Thyroid gland (tissue), 4 donors: ENCODE measurements at places on chromosomes 7 and 10. TPM values are rescaled to one million over a fixed set of nuclear protein-coding genes. Genes with fewer than 3 reads are reported as not detected.
A peak's percentile ranks its signal among the peaks of the same experiment; 100 is the strongest.

Gene WDR11
- total RNA-seq, result 76.9 TPM

- H3K27ac ChIP-seq, result no peak overlapping the region
- no peak for DNase-seq
- H3K36me3 ChIP-seq, result no peaks in the 10 kb centered on the region
- H3K27me3 ChIP-seq, result no peaks in the 10 kb centered on the region
- peaks cover 22% of the 10 kb centered on the region for H3K4me1 ChIP-seq
- H3K4me3 ChIP-seq, result no peak overlapping the region
Measured at GRCh38 chr7:101829374-101829773, 11.9 kb downstream of the CUX1 start.

DNA sequence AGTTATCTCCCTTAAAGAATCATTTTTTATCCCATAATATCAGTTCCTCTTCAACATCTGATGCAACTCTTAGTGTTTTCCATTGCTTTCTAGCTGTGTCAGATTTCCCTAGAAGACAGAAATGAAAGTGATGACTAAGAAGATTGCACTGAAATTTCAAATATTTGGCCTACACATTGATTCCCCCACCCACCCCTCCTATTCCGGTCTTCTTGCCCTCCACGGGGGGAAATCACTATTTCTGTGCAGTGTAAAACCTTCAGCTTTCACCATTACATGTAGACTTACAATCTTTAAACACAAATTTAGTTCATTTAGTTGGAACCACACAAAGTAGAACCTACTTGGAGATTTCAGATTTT lies 63.7 kb upstream of the IL6 start:
- no peak overlapping the region for H3K27ac ChIP-seq
- no peaks in the 10 kb centered on the region for H3K36me3 ChIP-seq
- H3K27me3 ChIP-seq, result no peaks in the 10 kb centered on the region
- no peaks in the 10 kb centered on the region for H3K4me1 ChIP-seq

DNA sequence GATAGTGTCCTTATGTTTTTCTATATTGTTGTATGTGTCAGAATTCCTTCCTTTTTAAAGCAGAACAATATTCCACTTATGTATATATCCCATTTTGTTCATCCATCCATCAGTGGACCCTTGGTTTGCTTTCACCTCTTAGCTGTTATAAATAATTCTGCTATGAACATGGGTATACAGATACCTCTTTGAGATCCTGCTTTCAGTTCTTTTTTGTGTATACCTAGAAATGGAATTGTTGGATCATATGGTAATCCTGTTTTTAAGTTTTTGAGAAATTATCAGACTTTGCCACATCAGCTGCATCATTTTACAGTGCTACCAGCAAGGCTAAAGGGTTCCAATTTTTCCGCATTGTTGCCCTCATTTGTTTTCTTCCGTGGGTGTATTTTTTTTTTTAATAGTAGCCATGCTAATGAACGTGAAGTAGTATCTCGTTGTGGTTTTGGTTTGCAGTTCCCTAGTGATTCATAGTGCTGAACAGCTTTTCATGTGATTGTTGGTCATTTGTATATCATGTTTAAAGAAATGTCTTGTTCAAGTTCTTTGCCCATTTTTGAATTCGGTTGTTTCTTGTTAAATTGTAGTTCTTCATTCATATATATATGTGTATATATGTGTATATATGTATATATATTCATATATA lies 87.8 kb downstream of the LCOR start:
- no peak overlapping the region for H3K4me3 ChIP-seq
- H3K4me1 ChIP-seq, result no peaks in the 10 kb centered on the region
- H3K36me3 ChIP-seq, result no peaks in the 10 kb centered on the region
- no peak overlapping the region for H3K27ac ChIP-seq
- no peaks in the 10 kb centered on the region for H3K27me3 ChIP-seq

- no peaks in the 10 kb centered on the region for H3K27me3 ChIP-seq
- no peak overlapping the region for H3K27ac ChIP-seq
- peaks cover 30% of the 10 kb centered on the region for H3K36me3 ChIP-seq
- H3K4me1 ChIP-seq, result peaks cover 7% of the 10 kb centered on the region
- peak; percentile 68 for DNase-seq
Measured at GRCh38 chr7:102412548-102412947, 16.4 kb downstream of the PRKRIP1 start.

Gene PON1
- not detected for total RNA-seq

DNA sequence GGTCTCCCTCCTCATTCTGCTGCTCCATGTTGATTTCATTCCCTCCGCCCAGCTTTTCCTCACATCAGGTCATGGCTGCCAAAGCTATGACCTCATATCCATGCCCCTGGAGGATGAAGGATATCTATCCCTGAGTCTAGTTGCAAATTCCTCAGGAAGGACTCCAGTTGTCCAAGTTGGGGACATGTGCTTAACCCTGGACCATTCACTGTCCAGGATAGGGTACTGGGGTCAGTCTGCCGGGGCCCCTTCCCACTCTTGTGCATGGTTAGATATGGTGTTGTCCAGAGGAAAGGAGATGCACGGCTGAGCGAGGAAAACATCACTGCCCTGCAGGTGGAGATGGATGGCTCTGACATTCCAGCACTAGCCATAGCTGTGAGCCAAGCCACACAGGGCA lies 51.9 kb upstream of the COMTD1 start:
- DNase-seq, result no peak
- H3K4me1 ChIP-seq, result no peaks in the 10 kb centered on the region
- H3K27ac ChIP-seq, result no peak overlapping the region
- no peaks in the 10 kb centered on the region for H3K27me3 ChIP-seq

DNA sequence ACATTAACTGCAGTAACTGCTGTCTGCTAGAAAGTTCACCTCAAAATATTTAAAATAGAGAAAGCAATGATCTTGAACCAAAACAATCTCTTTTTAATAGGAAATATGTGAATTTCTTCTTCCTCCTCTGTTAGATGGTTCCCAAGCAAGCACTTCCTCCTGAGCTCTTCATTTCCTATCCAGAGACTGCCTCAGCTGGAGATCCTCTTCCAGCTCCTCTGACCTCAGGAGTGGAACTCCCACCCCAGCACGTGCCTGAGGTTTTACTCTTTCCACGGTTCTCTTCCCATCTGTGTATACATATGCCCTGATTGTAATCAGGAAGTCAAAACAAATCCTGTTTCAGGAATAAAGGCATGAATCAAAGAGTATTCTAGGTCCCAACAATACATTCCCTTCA lies 5.6 kb downstream of the DENND11 start:
- H3K4me3 ChIP-seq, result no peak overlapping the region
- peak overlapping the region; percentile 38 for H3K27ac ChIP-seq
- DNase-seq, result no peak
- peaks cover 16% of the 10 kb centered on the region for H3K4me1 ChIP-seq

Gene SVIL
- total RNA-seq, result 90.9 TPM

GRCh38 chr7:95929710-95930280 lies 157.4 kb downstream of the DYNC1I1 start:
- no peak overlapping the region for H3K4me3 ChIP-seq
- H3K27ac ChIP-seq, result no peak overlapping the region
- no peaks in the 10 kb centered on the region for H3K4me1 ChIP-seq
- H3K27me3 ChIP-seq, result no peaks in the 10 kb centered on the region

Gene MAT1A
- 0.25 TPM for total RNA-seq

Gene COL28A1
- total RNA-seq, result 0.56 TPM

GRCh38 chr10:63770523-63770922 lies 249.3 kb downstream of the REEP3 start:
- DNase-seq, result no peak
- H3K4me3 ChIP-seq, result no peak overlapping the region
- no peak overlapping the region for H3K27ac ChIP-seq

Gene C1QL3
- not detected for total RNA-seq

DNA sequence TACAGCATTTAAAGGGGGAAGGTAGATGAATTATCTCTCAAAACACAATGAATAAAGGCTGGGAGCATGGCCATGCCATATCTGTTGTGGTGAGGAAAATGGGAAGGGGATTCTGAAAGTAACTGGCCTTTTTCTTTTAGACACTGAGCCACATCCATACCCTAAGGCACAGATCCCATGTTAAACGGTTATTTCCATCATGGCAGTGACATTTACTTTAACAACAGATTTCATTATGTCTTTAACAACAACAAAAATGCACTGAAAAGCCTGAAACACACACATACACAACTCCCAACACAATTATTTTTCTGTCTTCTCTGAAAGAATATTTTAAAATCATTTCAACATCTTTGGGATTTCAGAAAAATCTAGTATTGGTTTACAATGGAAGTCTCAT lies 176.1 kb upstream of the FZD1 start:
- no peak overlapping the region for H3K4me3 ChIP-seq
- no peaks in the 10 kb centered on the region for H3K36me3 ChIP-seq
- DNase-seq, result no peak
- H3K27me3 ChIP-seq, result no peaks in the 10 kb centered on the region
- H3K4me1 ChIP-seq, result peaks cover 12% of the 10 kb centered on the region
- no peak overlapping the region for H3K27ac ChIP-seq

Gene DKK1
- total RNA-seq, result 1.7 TPM

DNA sequence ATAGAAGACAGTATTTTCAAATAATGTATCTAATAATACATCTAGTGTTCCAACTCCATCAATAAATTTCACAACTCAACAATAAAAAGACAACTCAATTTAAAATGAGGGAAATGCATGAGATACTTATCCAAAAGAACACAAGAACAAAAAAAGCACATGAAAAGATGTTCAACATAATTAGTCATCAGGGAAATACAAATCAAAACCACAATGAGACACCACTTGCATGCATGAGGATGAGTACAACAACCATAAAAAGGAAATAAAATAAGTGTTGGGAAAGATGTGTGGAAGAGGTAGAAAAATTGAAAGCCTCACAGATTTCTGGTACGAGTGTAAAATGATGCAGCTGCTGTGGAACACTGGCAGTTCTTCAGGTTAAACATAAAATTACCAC lies 111.6 kb upstream of the PTPRZ1 start:
- H3K4me1 ChIP-seq, result no peaks in the 10 kb centered on the region
- H3K36me3 ChIP-seq, result no peaks in the 10 kb centered on the region
- no peak overlapping the region for H3K27ac ChIP-seq
- no peak for DNase-seq
- no peak overlapping the region for H3K4me3 ChIP-seq
- H3K27me3 ChIP-seq, result no peaks in the 10 kb centered on the region

Gene OGDHL
- 113 TPM for total RNA-seq

DNA sequence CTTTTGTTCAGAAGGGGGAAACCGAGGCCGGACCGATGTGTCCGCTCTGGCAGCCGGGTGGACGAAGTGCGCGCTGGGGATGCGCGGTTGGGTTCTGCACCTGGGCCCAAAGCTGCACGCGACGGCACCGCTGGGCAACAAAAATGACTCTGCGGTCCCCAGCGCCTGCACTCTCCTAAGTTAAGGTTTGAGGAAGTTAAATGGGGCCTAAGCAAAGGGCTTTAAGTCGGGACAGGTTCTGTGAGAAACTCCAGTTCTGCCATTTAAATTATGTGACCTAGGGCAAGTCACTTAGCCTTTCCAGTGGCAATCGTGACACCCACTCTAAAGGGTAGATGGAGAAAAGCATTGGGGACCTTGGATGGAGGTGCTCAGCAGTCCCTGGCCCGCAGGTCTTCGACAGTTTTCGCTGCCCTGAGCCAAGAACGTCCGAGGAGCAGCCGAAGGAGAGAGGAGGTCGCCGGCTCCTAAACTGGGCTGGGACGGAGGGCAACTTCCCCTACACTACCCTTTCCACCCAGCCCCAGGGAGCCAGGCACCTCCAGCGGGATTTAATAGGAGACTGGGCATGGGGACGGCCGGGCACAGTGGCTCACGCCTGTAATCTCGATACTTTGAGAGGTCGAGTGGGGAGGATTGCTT lies 534 bp upstream of the ACBD5 start:
- H3K36me3 ChIP-seq, result no peaks in the 10 kb centered on the region
- H3K4me1 ChIP-seq, result peaks cover 7% of the 10 kb centered on the region
- no peaks in the 10 kb centered on the region for H3K27me3 ChIP-seq
- H3K27ac ChIP-seq, result peak overlapping the region; percentile 94

- H3K36me3 ChIP-seq, result no peaks in the 10 kb centered on the region
- H3K27ac ChIP-seq, result no peak overlapping the region
- no peak overlapping the region for H3K4me3 ChIP-seq
- peaks cover 7% of the 10 kb centered on the region for H3K4me1 ChIP-seq
- no peak for DNase-seq
Measured at GRCh38 chr10:127984945-127985344, 78.0 kb downstream of the PTPRE start.

Gene NCF1
- 6.0 TPM for total RNA-seq

GRCh38 chr10:93754761-93755160 lies 3.0 kb upstream of the LGI1 start:
- DNase-seq, result no peak
- peaks cover 5% of the 10 kb centered on the region for H3K4me1 ChIP-seq
- H3K36me3 ChIP-seq, result no peaks in the 10 kb centered on the region
- no peak overlapping the region for H3K27ac ChIP-seq

DNA sequence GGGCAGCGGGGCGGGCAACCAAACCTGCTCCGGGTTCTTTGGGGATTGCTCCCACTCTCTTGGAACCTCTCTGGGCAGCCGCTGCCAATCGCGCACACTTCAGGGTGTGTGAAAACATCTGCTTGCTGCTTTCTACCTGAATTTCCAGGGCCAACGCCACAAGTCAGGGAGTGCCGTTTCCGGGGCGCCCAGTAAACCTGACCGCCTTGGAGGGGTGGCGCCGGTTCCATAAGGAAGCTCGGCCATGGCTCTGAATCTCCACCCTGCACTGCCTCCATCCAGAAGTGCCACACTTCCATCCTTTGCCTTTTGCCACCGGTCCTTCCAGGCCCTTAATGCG lies 679 bp upstream of the AFAP1L2 start:
- no peaks in the 10 kb centered on the region for H3K27me3 ChIP-seq
- DNase-seq, result peak; percentile 67
- H3K4me1 ChIP-seq, result peaks cover 33% of the 10 kb centered on the region

DNA sequence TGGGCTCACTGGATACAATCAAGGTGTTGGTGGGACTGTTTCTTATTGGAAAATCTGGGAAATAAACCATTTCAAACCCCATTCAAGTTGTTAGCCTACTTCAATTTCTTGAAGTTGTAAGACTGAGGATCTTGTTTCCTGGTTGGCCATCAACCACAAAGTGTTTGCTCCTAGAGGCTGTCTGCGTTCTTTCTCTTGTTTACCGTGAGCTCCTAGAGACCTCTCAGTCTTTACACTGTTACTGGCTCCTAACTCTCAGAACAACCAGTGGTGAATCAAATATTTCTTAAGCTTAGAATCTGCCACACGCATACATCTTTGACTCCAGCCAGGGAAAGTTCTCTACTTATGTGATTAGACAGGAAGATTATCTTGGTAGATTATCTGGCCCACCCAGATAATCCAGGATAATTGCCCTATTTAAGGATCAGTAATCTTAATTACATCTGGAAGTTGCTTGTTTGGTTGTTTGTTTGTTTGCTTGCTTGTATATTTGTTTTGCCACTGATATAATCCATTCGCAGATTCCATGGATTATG lies 798.7 kb downstream of the IPMK start:
- H3K36me3 ChIP-seq, result no peaks in the 10 kb centered on the region
- H3K27ac ChIP-seq, result no peak overlapping the region
- H3K27me3 ChIP-seq, result no peaks in the 10 kb centered on the region
- H3K4me3 ChIP-seq, result no peak overlapping the region
- H3K4me1 ChIP-seq, result no peaks in the 10 kb centered on the region

- H3K4me1 ChIP-seq, result peaks cover 81% of the 10 kb centered on the region
- no peaks in the 10 kb centered on the region for H3K36me3 ChIP-seq
- no peaks in the 10 kb centered on the region for H3K27me3 ChIP-seq
- H3K4me3 ChIP-seq, result no peak overlapping the region
Measured at GRCh38 chr10:79262959-79263746, 84.1 kb upstream of the PPIF start.
